Suppressor macrophage (primary cell): ENCODE measurements at places on chromosomes 3 and 15.

DNA sequence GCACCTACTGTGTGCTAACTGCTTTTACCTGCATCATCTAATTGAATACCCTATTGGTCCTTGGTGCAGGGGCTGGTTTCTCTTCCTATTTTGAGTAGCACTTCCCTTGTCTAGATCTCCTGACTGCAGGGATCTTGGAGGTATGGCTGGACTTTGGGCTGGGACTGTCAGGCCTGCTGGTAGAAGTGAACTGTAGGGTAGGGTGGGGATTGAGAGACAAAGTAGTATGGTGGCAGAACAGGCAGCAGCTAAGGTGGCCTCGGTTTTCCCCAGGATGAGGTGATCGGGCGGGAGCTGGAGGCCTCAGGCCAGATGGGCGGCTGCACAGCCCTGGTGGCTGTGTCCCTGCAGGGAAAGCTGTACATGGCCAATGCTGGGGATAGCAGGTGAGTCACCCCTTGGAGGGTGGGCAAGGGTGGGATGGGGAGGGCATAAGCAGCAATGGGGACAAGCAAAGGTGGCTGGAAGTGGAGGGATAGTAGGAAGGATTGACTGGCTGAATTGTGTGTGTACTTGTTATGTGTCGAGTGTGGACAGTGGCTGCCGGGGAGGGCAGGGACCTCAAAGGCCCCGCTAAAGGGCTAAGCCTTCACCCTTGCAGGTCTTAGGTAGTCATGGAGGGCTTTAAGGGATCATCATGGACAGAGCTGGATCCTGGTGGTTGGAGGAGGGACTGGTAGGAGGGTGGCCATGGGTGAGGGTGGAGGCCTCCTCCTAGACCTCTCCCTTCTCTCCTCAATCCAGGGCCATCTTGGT, 2.0 kb downstream of the PPM1M start:
- peak; percentile 40 for DNase-seq

- DNase-seq = no peak
Observed at GRCh38 chr15:87614704-87615103, 641.8 kb downstream of the NTRK3 start.

GRCh38 chr15:101264011-101264410, 12.2 kb upstream of the CHSY1 start:
- DNase-seq = peak; percentile 32

DNA sequence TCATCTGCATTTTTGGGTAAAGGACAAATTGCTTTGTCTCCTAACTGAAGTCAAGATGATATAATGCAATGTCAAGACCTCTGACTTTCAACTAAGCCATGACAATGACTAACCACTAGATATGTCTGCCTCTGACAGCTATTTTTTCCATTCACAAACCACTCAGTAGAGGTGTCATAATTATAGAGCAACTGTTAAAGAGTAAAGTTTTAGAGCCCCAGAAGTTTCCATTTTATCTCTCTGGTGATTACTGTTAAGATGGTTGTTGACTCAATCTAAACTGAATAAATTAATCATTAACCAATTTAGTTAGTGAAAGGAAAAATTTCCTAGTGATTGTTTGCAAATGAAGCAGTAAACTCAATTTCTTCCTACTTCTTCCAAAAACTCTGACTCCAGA, 779.9 kb downstream of the GRM7 start:
- no peak for DNase-seq

GRCh38 chr3:171967932-171968678, 71.3 kb upstream of the FNDC3B start:
- no peak for DNase-seq

DNA sequence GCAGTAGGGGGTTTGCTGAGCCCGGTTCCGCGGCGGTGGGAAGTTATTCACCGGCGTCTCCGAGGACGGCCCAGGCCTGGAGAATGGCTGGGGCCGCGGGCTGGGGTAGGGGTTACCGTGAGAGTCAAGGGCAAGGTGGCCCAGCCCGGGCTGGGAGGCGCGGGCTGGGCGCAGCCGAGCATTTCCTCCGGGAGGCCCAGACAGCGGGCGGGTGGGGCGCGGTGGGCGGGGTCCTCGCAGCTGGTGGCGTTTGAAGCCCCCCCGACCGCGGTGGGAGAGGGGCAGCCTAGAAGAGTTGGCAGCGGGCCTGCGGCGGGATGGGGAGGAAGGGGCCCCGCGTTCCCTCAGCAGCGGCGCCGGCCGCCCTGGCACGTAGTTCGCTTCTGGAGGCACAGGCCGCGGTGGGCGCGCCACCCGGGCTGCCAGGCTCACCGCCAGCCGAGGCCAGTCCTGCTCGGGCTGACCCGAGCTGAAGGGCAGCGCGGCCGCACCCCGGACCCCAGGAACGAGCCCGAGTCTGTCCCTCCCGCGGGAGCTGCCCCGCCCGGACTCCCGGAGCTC, 960 bp upstream of the KLF13 start:
- DNase-seq = peak; percentile 65

DNA sequence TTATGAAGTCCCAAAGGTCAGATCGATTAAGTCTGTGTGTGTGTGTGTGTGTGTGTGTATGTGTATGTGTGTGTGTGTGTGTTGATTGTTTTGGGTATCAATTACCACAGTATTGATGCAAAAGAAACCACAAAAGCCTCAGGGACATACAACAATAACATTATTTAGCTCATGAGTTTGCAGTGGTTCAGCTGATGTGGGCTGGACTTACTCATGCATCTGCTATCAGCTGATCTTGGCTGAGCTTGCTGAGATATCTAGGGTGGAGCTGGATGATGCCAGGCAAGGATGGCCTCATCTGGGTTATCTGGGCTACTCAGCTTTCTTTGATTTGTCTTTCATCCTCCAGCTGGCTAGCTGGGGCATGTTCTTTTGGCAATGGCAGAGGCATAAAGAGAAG, 82.4 kb upstream of the PRR23C start:
- DNase-seq = no peak

DNA sequence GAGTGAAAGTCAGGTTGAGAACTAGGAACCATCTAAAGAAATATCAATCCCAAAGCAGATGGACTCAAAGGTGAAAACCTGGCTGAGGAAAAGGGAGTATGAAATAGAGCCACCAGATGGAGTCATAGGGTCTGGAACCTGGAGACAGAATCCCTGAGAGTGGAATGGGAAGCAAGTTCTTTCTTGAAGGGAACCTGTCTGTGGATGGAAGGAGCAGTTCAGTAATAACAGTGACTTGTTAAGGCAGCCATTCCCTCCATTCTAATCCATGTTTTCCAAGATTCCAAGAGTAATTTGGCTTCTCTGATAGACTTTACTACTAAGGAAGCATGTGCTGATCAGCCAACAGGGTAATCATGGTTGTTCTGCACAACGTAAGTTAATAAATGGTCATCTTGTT, 22.5 kb upstream of the AQP9 start:
- DNase-seq = peak; percentile 8

DNA sequence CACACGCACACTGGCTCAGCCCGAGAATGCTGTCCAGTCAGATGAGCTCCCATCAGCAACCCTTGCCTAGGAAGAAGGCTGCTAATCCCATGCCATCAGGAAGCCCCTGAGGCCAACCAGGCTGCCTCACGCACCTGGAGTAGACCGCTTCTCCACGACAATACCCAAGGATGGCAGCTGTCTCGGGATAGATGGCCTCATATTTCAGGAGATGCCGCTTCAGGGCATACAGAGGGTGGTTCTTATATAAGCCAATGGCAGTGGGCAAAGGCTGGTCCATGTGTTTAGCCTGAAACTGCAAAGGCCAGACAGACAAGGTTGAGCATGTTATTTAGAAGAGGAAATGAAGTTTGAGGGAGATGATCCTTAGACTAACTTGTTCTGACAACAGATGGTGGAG, 22.2 kb downstream of the XPC start:
- DNase-seq = no peak

GRCh38 chr3:126287536-126288241, 69.5 kb downstream of the KLF15 start:
- DNase-seq = peak; percentile 10

DNA sequence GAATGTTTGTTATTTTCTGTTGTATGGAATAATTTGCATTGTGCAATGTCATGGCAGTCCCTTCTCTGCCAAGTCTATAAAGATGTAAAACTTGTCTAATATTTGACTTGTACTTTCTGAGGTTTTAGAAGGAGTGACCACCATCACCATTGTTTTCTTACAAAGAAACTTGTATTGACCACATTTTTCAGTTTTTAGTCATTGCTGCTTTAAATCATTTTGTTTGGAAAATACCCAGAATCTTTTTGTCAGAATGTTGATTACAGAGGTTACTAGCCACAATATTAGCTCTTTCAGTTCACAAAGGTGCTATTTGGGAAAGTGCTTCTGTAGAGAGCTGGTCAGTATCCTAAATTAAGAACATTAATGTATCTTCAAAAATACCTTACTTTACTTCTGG, 532.4 kb upstream of the GBE1 start:
- DNase-seq = no peak

- peak; percentile 97 for DNase-seq
Observed at GRCh38 chr15:75104804-75105557, 81.6 kb downstream of the PPCDC start.

GRCh38 chr3:157130467-157131251, 29.3 kb downstream of the CCNL1 start:
- DNase-seq = peak; percentile 65

GRCh38 chr15:96312641-96313335, 17.7 kb upstream of the NR2F2 start:
- DNase-seq = no peak

- no peak for DNase-seq
Observed at GRCh38 chr3:168815946-168816345, 720.2 kb upstream of the GOLIM4 start.

DNA sequence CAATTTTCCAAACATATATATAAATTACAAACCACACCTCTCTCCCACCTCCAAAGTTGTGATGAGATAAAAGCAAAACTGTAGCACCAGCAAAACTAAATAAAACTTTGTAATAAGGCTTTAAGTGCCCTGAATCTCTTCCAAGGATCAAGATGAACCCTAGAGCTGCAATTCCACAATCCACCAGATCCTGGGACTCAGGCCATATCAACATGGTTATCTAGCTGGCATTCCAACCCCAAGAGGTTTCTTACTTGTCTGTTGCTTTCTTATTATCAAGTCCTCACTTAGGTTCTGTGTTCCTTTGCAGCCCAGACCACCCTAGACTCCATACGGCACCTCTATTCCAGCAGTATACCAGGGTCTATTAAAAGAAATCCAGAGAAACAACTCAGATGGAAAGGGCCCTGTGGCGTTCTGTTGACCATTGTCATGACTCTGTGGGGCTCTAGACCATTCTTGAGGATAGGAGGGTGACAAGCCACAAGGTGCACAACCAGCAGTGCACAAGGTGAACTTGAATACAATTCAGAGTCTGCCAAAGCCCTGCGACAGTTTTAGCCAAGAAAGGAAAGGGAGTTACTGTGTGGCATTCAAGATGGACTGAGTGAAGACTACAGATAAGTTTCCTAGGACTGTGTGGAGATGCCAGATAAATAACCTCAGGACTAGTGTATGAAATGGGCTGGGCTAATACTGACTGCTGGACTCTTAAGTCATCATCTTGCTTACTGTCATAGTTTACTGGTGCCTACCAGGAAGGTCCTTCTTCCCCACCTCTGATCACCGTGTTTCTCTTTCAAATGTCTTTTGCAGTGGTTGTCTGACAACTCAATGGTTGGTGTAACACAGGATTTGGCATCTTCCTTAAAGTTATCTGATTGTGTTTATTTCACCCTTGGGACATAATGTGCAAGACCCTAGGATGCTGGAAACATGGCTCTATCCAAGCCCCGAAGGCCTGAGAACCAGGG, 27.2 kb downstream of the ACKR2 start:
- no peak for DNase-seq

DNA sequence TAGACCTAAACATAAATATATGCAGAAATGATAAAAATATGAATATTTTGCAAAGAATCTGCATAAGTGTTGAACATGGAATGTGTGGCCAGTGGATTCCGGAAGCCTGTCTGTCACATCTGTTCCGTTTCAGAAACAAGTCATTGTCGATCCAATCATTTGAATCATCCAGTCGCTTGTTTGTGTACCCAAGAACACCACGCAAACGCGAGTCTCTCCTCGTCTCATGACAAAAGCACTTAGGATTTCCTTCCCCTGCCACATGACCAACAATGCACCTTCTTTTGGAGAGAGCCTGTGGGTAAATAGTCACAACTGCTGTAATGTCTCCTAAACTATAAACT, 80.2 kb downstream of the FMN1 start:
- DNase-seq = no peak

DNA sequence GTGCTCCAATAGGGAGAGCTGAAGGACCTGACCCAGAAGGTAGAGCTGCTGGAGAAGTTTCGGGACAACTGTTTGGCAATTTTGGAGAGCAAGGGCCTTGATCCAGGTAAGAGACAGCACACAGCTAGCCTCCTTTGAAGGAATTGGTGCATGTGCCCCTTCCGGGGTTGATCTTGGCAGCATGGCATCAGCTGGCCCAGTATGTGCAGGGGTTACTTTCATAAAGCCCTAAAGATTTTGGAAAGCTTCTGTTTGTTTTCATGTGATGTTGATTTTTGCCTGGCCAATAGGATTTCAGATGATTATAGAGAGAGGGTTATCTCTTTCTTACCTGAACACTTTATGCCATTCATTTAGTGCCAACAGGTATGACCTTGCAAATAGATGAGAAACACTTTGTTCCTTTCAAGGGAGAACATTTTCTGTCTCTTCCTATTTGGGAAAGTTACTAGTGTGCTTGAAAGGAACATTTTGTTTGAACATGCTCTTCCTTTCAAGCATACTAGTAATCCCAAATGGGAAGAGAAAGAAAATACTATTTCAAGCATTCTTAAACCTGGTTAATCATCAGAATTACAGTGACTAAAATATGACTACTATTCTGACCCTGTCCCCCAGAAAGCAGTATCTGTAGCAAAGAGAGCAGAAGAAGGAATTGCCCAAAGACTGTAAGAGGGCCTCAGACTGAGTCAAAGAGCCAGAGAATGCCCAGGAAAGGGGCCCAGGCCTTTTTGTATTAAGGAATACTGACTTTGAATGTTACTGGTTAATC, 7.5 kb downstream of the KNSTRN start:
- DNase-seq = no peak

DNA sequence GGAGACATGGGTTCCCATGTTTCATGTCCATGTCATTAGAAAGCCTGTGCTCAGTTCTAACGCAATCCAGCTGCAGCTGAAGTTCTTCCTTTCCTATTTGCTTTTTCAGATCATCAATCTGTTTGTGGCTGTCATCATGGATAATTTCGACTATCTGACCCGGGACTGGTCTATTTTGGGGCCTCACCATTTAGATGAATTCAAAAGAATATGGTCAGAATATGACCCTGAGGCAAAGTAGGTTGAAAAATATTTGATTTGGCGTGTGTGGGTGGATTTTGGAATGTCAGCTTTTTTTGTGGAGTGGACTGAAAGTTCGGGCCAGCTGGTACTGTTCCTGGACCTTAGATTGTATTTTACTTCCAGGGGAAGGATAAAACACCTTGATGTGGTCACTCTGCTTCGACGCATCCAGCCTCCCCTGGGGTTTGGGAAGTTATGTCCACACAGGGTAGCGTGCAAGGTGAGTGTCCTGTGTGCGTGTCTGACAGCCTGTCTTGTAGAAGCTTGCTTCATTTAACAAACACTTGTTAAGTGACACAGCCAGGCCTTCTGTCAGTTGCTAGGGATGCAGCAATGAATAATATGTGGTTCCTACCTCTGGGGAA, 69.6 kb downstream of the CHDH start:
- no peak for DNase-seq

- no peak for DNase-seq
Observed at GRCh38 chr3:183650554-183650953, 15.1 kb downstream of the KLHL24 start.
